NCI-H774 (cell line): ENCODE measurements at places on chromosomes 5 and 9.
A peak's percentile ranks its signal among the peaks of the same experiment; 100 is the strongest.

- peak; percentile 83 for DNase-seq
These were observed 132.3 kb upstream of the TAF11L2 start for GRCh38 chr5:17365811-17366138.

GRCh38 chr9:81557452-81558090 lies 131.8 kb downstream of the TLE1 start:
- DNase-seq: no peak

DNA sequence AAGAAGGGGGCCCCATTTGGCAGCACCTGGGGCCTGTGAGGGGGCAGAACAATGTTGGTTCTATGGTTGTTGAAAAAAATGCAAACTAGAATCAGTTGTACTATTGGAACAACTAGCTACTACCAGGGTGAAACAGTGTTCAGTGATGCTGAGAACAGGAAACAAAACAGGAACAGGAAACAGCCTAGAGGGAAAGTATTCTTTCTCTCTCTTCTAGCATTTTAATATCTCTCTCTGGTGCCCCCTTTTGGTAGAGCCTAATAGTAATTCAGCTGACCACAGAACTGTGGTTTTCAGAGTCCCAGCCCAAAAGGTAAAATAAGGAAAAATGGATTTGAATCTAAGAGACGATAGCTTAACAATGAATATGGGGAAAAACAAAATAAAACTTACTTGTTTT lies 138.0 kb upstream of the KCNN2 start:
- no peak for DNase-seq

GRCh38 chr9:82109626-82110025 lies 121.1 kb downstream of the SPATA31D1 start:
- no peak for DNase-seq

DNA sequence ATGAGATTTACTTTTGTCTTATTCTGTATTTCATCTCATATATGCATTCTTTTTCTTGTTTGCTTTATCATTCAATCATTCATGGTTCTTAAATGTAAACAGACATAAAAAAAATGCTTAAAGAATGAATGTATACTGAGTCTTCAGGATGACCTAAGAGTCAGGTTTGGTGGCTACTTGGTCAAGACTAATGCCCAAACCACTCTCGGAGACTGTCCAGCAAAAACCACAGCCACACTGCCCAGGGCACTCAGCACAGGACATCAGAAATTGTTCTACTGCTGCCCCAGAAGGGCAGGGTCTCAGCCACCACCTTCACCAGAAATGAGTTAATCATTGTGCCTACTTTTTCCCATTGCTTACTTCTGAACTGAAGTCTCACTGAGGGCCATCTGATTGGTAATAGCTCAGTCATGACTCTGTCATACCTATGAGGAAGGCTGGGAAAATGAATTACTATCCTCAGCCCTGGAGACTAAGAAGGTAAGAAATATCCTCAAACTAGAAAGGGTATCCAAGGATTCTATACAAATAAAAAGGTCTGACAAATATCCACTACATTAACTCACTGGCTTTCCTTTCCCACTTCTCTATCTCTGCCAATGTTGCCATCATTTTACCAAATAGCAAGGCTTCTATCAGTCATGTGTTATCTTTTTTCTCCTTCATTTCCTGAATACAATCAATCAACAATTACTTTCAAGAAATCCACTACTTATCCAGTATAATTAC lies 236.1 kb downstream of the CETN3 start:
- no peak for DNase-seq

- DNase-seq: no peak
These were observed 775.8 kb downstream of the EFNA5 start for GRCh38 chr5:106894964-106895363.

DNA sequence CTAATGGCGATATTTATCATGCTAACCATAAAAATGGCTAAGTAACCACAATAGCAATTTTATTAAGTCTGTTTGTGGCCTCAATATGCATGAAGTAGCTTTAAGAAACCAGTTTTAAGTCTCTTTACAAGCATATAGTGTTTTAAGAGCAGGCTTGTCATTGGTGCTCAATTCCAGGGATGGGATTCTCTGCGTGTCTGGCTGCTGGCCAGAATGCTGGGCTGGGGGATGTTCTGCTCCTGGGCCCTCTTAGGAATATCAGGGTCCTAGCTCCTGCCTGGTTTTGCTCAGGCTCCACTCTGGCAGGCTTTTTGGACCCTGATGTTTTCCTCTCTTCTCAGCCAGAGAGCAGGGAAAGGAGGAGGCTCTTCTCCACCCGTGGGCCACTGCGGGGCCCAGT lies 127.2 kb downstream of the PDE8B start:
- DNase-seq: no peak

GRCh38 chr5:113380807-113381326 lies 53.9 kb downstream of the TSSK1B start:
- no peak for DNase-seq

DNA sequence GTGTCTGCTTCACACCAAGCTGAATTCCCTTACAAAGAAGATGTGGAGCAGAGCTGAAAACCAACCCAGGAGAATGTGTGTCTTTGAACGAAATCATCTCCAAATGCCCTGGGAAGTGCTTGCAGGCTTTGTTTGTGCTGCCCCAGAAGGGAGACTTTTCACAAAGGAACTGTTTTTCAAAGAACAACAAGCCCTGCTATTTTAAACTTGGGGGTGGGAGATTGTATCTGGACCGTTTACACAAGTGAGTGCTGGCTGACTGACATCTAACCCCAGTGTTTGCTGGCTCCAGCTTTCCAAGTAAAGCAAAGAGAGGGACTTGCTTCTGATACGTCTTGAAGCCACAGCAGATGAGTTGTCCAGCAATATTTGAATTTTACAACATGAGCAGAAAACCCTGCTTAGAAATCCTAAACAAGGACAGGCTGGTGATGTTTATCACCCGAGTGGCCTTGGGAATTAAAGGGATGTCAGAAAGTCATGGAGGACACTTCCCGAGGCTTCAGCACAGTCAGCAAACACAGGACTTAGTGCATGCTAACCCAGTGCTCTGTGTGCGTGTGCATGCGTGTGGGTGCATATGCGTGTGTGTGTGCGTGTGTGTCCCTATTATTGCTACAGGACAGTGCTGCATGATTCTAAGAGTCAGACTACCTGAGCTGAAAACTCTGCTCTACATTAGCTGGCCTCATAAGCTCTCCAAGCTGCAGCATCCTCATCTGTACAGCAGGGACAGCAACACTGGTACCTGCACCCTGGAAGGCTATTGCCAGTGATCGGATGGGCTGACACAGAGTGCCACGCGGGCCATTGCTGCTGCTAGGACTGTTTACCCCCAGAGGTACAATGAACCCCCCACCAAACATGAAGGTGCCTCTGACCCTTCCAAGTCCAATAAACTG lies 1.4 kb downstream of the ADAMTS12 start:
- no peak for DNase-seq

DNA sequence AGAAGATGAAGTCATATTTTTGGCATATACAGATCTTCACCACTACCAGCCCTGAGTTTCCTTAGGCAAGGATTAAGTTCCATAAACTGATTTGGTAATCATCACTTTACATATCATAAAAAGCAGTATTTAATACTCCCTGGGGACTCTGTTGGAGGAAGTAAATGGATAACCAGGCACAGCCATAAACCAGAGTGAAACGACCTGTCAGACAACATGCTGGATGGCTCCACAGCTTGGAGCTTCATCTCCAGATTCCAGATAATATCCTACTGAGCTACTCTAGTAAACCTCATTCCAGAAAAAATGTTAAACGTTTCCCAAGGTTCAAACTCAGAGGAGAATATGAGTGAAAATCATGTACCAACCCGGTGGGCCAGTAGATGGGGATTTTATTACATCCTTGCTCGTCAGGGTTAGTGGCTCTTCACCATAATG lies 109.2 kb downstream of the BASP1 start:
- DNase-seq: no peak

DNA sequence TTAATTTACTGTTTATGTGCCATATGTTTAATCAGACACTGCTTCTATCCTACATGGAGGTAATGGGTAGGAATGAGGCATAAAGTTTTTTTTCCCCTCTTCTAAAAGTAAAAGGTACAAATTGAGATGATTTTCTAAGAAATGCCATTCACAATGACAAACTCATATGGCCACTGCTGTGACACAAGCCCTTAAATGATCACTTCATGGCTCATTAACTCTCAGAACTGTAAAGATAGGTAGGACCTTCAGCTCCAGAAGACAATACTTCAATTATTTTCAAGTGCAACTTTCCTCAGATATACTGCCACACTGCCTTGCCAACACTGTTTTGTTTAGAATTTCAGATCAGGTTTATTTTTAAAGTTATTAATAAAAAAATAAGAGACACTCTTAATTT lies 362.9 kb upstream of the ZNF608 start:
- DNase-seq: no peak

GRCh38 chr9:18423791-18424531 lies 50.0 kb upstream of the ADAMTSL1 start:
- no peak for DNase-seq

- DNase-seq: no peak
These were observed 54.5 kb downstream of the STK10 start for GRCh38 chr5:172133359-172134029.

DNA sequence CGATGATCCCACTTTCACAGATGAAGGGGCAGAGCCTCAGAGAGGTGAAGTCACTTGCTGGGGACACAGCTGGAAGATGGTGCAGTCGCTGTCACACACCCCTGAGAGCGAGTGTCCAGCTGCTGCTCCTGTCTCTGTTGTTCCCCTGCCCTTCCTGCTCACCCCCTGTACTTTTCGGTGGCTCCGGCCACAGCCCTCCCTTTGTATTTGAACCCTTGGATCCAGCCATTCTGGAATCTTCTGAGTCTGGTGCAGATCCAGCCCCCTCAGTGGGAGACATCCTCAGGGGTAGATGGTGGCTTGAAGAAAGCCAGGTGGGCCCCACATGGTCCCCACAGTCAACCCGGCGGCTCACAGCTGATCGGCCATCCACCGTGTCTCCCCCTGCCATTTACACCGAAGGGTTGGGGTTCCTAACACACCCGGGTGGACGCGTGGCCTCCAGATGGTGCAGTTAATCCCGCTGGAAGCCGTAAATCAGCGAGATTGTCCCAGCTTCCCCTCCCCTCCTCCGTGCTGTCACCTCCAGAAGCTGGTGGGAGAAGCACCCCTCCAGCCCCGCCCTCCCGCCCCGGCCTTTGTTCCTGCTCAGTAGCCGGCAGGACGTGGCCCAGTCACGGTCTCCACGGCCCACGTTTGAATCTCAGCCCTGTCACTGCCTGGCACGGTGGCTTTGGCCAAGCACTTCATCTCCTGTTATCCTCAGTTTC lies 204.8 kb downstream of the C9orf50 start:
- DNase-seq: no peak

- DNase-seq: no peak
These were observed 312.3 kb upstream of the RIOK2 start for GRCh38 chr5:97495301-97495700.

- DNase-seq: no peak
These were observed 882 bp downstream of the CERCAM start for GRCh38 chr9:128421482-128421996.

GRCh38 chr9:37963936-37964739 lies 60.2 kb upstream of the SLC25A51 start:
- peak; percentile 72 for DNase-seq

GRCh38 chr9:1474671-1475070 lies 424.5 kb downstream of the DMRT2 start:
- no peak for DNase-seq

DNA sequence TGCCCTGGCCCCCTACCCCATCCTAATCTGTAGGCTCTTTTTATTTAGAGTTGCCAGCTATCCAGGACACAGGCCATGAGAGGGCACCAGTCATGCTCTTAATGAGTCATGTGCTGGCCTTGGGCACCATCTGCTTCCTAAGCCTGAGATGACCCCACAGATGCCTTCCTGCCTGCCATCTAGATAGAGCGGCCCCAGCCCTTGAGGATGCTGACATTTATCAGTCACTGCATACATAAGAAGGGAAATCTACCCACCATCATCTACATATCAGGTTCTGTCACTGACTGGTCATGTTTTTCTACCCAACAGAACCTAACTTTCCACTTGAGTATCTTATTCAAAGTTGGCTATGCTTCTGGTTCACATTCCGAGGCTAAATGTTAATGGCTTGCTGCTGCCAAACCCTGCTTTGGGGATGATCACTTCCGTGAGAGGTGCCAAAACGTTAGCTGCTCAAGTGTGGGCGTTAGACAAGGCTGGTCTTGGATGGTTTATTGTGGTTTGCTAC lies 49.9 kb upstream of the TTC23L start:
- no peak for DNase-seq
